Transverse colon (tissue), 4 donors: ENCODE measurements at places on chromosomes 7 and 10. TPM values are rescaled to one million over a fixed set of nuclear protein-coding genes. Genes with fewer than 3 reads are reported as not detected.

GPR158 gene
- not detected for total RNA-seq

- no peak for DNase-seq
Measured at GRCh38 chr7:28114056-28114455, 66.5 kb downstream of the JAZF1 start.

TPK1 gene
- 17.3 TPM for total RNA-seq

DNA sequence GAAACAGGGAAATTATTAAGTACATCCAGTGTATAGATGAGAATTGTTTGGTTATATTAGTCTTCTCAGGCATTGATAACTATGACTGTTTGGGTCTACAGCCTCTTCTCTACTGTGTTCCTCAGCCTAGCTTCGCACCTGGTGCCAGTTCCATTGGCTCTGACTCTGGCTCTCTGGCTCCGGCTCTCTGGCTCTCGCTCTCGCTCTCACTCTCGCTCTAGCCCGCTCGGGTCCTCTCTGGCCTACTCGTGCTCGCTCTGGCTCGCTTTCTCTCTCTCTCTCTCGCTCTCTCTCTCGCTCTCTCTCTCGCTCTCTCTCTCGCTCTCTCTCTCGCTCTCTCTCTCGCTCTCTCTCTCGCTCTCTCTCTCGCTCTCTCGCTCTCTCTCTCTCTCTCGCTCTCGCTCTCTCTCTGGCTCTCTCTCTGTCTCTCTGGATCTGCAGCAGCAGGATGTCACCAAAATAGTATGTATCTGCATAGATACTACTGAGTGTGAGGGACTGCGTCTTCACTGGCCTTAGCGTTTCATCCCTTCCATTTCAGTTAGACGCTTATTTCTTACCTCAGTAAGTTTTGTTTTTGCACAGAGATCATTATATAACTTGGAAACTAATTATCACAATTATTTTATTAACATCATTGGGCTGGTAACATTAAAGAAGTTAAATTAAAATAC lies 6.5 kb upstream of the SSBP1 start:
- no peak for DNase-seq

GRCh38 chr10:48233559-48234005 lies 40.9 kb downstream of the FRMPD2 start:
- no peak for DNase-seq

GRCh38 chr7:151482883-151483710 lies 36.6 kb downstream of the RHEB start:
- DNase-seq: no peak

GRCh38 chr7:88224601-88225275 lies 4.9 kb upstream of the SRI start:
- DNase-seq: no peak

DNA sequence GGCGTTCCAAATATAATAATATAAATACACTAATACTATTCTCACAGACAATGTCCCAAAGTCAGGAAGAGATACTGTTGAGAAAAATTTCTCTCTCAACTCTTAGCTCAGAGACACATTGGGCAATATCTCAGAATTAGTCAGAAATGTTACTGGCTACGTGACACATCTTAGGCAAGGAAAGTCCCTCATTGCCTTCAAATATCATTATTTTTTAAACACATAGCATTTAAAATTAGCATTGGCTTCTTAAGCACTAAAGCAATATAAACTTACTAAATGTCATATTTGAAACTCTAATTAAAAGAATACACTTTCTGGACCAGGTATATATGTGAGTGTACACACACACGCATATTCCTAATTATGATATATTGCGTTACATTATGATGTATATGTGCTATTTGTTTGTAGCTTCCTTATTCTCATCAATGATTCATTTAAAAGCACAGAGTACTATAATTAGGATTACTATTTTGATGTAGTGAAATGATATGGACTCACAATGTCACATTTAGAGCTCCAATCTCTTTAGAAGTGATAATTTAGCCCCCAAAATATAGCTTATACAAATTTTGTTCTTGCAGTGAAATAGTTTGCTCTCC lies 255.8 kb downstream of the TWIST1 start:
- no peak for DNase-seq

DNA sequence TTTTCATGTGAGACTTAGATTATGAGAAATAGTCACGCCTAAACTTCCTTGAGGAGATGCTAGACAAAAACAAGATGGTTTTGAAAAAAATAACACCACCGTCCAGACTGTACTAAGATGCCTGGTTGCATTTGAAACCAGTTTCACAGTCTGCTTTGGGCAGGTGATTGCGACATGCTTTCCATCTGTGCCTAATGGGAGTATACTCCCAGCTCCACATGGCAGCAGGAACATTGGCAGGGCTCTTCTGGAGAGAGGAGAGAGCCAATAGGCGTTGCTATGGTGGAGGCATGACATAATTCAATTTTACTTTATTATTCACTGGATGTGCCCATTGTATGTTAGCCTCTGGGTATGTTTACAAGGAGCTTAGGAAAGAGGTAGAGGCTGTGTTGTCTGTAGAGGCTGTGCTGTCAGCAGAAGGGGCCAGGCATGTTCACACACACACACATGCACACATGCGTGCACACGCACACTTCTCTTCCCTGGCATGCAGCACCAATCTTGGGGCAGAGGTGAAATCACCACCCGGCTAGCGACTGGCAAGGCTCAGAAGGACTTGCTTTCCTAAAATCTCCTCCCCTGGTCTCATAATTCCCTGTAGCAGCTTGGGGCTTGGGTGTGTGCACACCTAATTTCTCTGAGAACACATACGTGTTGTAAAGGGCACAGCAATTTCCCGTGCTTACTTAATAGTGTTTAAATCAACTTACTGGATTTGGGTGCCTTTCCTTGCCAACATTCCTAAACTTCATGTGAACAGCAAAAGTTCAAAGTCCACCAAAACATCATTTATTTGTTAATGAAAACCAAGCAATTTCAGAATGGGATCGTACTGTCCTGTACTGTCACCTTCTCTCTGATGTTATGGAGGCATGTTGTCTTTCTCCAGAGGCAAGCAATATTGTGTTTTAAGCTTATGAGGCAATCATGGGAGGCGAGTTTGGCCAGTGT lies 162.1 kb downstream of the TCF7L2 start:
- DNase-seq: peak; percentile 25

- no peak for DNase-seq
Measured at GRCh38 chr7:156816943-156817572, 75.9 kb downstream of the LMBR1 start.

DNA sequence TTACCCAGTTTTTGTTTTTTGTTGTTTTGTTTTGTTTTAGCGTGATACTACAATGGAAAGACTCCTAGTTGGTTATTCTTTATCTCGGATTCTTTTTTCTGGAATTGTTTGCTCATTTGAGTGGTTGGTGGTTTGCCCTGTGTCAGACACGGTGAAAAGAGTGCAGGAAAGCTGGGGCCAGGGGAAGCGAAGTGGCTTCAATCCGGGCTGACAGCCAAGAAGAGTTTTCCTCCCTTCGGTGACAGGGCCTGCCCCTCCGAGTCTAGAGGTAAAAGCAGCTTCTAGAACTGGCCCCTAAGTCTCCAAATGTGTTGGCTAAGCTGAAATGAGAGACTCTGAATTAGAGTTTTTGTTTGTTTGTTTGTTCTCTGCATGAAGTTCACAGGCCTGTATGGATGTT lies 5.7 kb upstream of the AP5Z1 start:
- no peak for DNase-seq

DNA sequence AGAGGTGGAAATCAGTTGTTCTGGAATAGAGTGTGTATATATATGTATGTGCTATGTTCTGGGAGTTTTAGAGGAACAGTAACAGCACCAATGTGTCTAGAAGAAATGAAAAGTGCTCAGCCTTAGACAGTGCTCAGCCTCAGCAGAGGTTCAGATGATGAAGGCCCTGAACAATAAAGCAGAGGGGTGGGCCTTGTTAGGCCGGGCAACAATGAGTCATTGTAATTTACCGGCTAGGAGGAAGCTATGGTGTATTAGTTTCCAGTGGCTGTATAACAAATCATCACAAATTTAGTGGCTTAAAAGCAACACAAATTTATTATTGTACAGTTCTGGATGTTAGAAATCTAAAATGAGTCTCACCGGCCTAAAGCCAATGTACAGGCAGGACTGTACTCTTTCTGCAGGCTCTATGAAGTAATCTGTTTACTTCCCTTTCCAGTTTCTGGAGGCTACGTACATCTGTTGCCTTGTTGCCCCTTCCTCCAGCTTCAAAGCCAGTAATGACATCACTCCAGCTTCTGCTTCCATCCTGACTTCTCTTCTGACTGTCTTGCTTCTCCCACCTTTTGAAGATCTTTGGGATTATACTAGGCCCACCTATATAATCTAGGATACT lies 84.6 kb downstream of the CH25H start:
- no peak for DNase-seq

DNA sequence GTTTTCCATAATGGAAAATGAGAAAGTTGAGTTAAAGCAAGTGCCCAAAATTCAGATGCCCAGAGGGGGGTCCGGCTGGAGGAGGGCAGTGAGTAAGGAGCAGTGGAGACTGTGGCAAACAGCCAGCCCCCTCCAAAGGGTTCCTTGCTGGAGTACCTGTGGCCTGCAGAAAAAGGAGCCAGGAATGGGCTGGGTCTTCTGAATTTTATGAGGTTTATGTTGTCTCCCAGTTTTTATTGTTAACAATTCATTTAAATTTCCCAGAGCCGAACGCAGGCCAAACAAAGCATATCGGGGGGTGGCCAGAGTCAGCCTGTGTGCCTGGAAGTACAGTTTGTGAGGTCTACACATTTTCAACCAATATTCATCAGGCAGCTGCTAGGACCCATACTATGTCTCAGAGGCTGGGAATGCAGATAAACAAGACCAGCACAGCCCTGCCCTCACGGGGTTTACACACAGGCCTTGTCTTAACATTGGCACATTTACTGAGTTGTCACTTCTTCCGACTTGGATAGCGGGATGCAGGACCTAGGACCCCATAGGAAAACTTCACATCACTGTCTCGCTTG lies 12.9 kb upstream of the CSGALNACT2 start:
- no peak for DNase-seq

DNA sequence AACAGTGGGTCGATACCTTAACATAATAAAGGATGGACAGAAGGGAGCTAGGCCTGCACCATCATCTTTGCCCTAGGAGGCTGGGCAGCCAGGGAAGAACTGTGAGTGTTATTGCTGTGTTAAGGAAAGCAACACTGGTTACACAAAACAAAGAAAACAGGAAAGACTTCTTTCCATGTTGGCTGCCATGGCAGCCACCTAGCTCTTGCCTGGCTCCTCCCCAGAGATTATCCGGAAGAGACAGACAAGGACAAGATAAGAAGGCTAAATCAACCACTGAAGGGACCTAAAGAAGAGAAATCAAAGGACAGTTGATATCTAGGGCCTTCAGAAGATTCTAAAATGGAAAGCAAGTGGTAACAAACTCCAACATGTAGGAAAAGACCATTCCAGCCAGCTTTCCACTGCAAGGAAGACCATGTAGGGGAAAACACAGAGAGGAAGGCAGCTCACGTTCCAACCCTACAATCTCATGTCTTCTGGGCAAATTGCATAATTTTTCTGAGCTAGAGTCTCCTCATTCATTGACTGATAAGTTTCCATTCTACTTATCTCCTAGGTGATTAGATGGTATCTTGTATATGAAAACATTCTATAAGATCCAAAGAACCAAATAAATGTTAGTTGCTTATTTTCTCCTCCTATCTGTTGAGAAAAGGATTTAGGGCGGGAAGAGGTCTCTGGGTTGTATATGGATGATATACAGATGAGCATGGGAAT lies 51.2 kb downstream of the SP8 start:
- DNase-seq: no peak

DNA sequence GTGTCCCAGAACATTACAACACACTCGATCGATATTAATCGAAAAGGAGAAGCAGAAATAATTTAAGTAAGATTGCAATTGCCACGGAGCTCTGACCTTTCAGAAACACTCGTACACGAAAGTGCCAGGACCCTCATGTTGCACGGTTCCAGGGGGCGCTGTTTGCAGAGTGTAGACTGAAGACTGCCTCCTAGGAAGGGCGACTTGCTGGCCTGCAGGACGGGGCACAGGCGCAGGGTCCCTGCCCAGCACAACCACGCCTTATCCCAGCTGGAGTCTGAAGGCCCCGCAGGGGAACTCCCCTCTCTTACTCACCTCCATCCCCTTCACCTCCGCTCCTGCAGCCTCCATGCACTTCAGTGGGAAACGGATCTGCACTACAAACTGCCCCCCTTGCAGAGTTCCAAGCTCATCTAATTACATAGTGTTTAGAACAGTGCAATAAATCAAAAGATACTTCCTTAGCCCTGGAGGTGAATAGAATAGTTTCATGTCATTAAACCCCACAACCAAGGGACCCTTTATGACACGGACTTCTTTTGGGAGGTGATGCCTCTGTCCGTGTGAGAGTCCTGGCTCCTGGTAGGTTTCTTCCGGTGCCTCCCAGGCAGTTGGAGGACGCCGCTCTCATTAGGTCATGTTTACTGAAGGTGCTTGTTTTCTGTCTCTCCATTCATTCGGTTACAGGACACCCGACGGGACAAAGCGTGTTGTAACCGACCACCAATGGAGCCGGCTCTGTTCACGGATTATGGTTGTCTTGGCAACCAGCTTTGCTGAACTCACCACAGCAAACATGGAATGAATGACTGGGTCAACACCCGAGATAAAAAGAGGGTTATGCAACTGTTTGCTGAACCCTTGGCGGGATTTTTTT lies 262.2 kb downstream of the BAMBI start:
- DNase-seq: peak; percentile 23

DNA sequence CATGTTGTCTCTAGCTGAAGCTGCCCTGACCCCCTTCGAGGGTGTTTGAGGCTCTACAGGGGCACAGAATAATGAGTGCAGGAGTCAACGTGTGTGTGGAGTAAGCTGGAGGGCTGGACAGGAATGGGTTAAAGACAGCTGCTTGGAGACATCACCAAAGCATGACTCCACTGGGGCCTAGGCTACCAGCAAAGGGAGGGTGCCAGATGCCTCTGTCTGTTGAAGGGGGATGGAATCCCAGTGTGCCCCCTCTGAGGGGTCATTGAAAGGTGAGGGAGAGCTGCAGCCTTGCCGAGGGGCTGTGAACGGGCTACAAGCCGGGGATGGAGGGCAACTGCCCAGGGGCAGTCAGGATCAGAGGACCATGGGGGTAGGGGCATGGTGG lies 51.7 kb upstream of the PODXL start:
- DNase-seq: no peak

DNA sequence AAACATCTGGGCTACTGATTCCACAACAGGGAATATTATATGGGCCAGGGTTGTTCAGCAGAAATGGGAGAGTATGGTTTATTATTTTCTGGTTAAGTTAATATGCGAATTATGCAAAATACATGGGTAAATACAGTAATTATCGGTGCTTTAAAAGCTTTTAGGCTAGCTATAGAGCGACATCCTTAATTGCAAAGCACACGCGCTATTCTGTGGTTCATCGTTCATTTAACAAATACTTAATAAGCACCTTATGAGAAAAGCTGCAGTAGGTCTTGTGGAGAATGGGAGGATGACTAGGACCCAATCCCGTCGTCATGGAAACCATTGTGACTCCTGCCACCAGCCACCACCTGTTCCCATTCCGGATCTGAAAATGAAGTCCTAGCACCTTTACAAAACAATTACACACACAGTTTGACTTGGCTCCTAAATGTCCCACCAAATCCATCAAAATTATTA lies 623 bp upstream of the CEP41 start:
- DNase-seq: no peak
